Activated CD8-positive, alpha-beta memory T cell treated with anti-CD3 and anti-CD28 coated beads for 1 hour (primary cell): ENCODE measurements at places on chromosomes 11 and 22.

- DNase-seq, result no peak
Measured at GRCh38 chr11:121463689-121464335, 11.0 kb upstream of the SORL1-AS1 start.

- DNase-seq, result no peak
Measured at GRCh38 chr11:45927332-45927683, 4.9 kb downstream of the LARGE2 start.

DNA sequence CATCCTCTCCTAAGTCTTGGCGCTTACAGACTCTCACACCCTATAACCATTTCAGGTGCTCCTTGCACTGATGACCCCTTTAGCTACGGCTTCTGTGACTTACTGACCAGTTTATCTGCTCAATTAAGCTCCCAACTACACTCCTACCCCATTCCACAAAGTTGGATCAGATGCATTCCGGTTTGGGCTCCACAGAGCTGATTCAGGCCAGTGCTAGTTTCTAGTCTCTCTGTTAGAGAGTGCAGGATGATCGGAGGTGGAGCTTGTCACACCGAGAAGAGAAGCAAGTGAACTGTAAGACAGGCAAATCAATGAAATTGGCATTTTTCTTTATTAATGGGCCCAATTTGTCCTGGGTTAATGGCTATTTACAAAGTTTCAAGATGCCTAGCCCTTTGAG lies 436.8 kb upstream of the CADM1 start:
- DNase-seq, result no peak

GRCh38 chr11:113664069-113664980 lies 41.8 kb downstream of the TMPRSS5 start:
- no peak for DNase-seq

- DNase-seq, result no peak
Measured at GRCh38 chr22:45009606-45010531, at the start of gene PHF21B. Gene PHF21B, minus strand, starts transcription at chr22:45010005. Its CDS starts 456 bp downstream, at chr22:45009549.

GRCh38 chr11:1308743-1309497 lies 512 bp downstream of the TOLLIP start:
- no peak for DNase-seq

GRCh38 chr11:92611157-92611556 lies 358.3 kb upstream of the MTNR1B start:
- DNase-seq, result no peak

- no peak for DNase-seq
Measured at GRCh38 chr22:36874736-36875135, 13.9 kb downstream of the NCF4 start.

- DNase-seq, result no peak
Measured at GRCh38 chr11:13956988-13957387, 5.5 kb upstream of the SPON1 start.

DNA sequence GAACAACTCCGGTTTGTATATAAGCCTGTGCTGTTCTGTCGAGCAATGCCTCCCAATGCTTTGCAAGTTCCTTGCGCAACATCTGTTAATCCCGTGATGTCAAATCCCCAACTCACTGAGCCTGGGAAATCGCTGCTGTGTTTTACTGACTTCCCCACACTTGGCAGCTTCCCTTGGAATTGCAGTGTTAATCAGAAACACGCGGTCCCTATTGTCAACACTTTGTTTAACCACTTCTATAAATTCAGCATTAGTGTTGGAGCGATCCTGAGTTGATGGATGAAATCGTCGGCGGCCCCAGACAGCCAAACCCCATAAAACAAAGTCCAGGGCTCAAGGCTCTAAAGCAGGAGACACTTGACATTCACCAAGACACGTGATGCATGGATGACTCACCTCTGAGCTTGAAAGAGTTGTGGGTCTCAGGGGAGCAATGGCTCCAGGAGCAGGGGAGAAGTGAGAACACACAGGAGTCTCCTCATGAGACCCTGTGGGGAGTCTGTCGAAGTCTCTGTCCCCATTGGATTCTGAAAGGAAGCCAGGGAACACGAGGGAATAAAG lies 555.3 kb downstream of the MIAT start:
- no peak for DNase-seq

- no peak for DNase-seq
Measured at GRCh38 chr11:102453302-102453695, 734 bp upstream of the TMEM123 start.

DNA sequence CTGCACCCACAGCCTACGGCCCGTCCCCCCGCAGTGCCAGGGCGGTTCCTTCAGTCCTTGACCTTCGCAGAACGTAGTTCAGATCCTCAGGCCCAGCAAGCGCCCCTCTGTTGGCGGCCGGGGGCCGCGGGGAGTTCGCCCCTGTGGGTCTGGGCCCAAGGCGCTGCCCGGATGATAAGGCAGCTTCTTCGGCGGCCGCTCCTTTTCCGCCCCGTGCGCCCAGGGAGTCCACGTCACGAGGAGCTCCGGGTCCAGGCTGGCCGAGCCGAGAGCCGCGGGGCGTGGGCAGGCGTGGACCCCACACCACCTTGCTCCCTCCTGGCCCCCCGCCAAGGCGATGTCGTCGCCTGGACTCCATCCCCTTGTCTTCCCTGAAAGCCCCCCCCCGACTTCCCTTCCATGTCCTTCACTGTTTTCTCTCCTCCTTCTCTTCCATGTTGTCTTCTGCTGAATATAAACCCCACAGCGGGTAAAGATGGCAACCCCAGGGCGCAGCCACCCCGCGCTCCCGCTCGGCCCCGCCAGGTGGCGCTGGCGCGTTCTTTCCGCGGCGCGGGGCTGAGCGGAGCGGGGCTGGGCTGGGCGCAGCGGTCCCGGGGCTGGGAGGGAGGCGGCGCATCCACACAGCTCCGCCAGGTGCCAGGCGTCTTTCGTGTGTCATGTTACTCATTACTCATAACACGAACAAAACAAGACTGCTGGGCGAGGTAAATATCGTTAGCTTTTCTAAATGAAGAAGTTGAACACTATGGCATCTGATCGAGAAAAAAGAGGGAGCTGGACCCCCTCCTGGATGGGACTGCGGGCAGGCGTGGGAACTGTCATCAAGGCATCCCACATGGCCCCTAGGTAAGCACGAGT lies 321.0 kb downstream of the NTM start:
- no peak for DNase-seq

DNA sequence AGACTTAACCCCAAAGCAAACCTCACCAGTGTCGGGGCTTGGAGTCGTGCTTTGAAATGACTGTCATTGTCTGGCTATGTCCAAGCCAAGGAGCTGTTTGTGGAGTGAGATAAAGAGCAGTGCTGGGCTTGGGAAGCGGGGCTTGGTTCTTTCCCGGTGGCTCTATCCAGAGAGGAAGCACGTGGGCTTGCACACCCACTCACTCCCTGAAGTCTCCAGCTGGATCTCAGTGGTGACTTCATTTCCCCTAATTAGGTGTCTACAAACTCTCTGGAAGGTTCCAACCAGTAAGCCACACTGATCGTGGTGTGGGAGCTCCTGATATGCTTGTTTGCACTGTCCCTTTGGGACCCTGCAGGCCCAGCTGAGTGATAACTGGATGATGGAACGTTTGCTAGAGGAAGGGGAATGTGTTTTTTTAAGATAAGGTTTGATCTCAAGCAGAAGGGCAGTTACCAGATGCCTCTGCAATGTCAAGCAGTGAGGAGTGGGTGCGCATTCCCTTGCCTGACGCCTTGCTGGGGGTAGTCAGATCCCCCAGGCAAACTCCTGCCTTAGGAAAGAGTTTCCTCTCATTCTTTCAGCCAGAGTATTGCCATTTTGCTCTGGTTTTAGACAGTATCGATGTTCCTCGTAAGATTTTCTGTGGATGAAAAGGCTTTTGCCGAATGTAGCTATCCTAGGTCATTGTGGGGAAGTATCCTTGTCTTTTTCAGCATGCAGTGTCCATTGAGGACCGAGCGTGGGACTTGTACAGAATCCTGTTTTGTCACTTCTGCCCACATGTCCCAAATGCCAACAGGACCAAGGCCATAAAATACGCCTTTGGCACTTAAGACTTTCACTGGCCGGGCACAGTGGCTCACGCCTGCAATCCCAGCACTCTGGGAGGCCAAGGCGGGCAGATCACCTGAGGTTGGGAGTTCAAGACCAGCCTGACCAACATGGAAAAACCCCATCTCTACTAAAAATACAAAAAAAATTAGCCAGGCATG lies 90.9 kb downstream of the MICAL2 start:
- no peak for DNase-seq

DNA sequence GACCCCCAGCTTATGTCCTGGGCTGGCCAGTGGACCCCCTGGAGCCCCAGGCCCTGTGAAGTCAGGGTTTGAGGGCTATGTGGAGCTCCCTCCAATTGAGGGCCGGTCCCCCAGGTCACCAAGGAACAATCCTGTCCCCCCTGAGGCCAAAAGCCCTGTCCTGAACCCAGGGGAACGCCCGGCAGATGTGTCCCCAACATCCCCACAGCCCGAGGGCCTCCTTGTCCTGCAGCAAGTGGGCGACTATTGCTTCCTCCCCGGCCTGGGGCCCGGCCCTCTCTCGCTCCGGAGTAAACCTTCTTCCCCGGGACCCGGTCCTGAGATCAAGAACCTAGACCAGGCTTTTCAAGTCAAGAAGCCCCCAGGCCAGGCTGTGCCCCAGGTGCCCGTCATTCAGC lies 24.6 kb downstream of the CSF2RB start:
- DNase-seq, result no peak

DNA sequence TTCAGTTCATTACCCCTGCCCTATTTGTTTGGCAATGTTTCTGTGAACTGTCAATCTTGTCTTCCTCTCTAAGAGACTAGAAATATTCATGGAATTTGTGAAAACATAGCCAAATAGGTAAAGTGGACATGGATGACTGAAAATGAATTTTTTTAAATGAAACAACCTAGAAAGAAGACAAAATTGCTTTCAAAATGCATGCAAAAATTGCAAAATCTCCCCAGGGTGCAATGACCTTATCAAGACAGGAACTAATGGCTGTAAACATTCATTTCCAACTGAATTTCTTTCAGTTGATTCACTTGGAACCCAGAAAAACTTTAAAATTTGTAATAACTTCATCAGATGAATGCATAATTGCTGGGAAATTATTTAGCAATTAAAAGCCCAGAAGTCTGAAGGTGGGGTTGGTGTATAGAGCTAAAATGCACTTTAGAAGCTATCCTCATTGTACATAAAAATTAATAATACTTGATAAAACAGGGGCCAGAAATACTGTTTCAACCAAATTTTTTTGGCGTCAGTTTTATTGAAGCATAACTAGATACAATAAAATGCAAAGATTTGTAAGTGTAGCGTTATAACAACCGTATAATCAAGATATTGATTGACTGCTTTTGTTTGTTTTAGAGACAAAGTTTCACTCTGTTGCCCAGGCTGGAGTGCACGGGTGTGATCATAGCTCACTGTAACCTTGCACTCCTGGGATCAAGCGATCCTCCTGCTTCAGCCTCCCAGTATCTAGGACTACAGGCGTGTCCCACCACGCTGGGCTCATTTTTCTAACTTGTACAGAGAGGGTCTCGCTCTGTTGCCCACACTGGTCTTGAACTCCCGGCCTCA lies 27.6 kb upstream of the SLC35C1 start:
- no peak for DNase-seq

GRCh38 chr11:93734427-93735222 lies 6.7 kb downstream of the TAF1D start:
- DNase-seq, result no peak

DNA sequence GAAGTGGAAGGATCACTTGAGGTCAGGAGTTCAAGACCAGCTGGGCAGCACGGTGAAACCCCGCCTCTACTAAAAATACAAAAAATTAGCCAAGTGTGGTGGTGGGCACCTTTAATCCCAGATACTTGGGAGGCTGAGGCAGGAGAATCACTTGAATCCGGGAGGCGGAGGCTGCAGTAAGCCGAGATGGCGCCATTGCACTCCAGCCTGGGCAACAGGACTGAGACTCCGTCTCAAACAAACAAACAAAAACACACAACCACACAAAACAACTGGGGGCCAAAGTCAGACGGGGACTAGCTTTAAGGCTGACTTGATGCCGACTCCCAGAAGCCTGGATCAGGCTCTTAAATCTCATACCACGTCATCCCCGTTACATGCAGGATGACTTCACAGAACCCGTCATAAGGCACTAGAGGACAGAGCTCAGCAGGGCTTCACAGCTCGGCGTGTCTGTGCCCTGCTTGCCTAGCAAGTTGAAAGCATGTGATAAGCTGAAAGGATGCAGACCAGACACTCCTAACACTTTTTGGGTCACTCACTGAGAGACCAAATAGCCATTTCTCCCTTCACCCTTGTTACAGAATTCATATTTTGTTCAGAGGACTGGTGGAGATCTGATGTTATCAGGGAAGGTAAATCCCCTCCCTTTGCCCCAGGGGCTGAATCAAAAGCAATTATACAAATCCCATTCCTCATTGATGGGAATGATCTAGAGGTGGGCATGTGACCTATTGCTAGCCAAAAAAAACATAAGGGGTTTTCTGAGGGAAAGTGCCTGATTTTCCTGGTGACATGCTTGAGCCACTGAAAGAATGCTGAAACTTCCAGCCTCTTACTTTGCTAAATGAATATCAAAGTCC lies 65.4 kb downstream of the GAB2 start:
- DNase-seq, result no peak

DNA sequence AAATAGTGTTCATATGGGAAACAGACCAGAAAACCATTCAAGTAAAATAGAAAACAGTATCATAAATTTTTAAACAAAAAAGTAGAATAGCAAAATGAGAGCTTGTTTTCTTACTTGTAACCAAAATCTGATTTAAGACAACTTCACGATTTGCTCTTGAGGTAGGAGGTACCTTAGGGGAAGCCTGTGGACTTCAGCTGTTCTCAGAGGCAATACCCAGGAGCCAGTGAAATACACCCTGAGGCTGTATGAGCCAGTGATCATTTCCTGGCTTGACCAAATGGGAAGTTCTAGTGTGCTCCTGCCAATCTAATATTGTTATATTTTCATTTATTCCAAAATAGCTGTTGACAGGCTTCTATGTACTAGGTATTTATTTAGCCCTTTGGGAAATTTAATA lies 104.8 kb downstream of the ARHGAP42 start:
- no peak for DNase-seq

DNA sequence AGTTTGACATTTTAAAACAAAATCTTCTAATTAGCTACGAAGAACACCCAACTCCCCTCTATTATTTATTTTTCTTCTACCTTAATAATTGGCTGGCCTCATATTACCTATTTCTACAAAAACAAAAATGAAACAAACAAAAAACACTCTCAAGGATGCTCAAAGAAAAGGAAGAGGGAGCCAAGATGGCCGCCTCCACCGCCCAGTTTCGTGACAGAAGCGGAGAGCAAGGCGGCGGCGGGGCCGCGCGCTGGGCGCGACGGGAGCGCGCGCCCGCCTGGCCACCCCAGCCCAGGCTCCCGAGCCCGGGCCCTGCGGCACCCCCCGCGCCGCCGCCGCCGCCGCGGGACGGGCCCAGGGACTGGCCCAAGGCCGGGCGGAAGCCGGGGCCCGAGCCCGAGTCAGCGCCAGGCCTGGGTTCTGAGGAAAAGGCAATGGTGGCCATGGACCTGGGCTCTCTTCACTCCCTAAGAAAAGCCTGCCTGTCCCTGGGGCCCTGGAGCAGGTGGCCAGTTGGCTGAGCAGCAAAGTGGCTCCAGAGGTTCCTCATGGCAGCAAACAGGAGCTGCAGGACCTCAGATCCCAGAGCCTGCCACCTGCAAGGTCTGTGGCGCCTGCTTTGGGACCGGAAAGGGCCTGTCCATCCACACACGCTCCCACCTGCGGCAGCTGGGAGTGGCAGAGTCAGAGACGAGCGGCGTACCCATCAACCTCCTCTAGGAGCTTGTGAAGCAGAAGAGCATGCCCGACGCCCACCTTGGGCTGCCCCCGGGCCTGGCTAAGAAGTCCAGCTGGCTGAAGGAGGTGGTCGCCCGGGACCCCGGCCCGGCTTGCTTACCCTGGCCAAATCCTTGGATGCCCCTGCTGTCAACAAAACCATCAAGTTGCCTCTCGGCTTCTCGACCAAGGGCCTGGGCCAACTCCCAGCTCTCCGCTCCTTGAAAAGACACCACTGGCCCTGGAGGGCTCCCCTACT lies 543.2 kb upstream of the CCDC179 start:
- no peak for DNase-seq
